MM.1S (cell line): ENCODE measurements at places on chromosomes 7 and 10.
A peak's percentile ranks its signal among the peaks of the same experiment; 100 is the strongest.

GRCh38 chr10:114042895-114043531 lies 653 bp upstream of the ADRB1 start:
- peak overlapping the region; percentile 61 for H3K4me3 ChIP-seq
- no peaks in the 10 kb centered on the region for H3K36me3 ChIP-seq
- peaks cover 6% of the 10 kb centered on the region for H3K27me3 ChIP-seq

GRCh38 chr7:112887976-112888375 lies 97.8 kb upstream of the TMEM168 start:
- no peaks in the 10 kb centered on the region for H3K36me3 ChIP-seq
- H3K27me3 ChIP-seq = no peaks in the 10 kb centered on the region
- 0 out of 2 replicates have a peak, but pooled peaks cover 9% of the 10 kb centered on the region for H3K4me1 ChIP-seq
- DNase-seq = no peak
- no peak overlapping the region for H3K4me3 ChIP-seq
- H3K27ac ChIP-seq = no peak overlapping the region

DNA sequence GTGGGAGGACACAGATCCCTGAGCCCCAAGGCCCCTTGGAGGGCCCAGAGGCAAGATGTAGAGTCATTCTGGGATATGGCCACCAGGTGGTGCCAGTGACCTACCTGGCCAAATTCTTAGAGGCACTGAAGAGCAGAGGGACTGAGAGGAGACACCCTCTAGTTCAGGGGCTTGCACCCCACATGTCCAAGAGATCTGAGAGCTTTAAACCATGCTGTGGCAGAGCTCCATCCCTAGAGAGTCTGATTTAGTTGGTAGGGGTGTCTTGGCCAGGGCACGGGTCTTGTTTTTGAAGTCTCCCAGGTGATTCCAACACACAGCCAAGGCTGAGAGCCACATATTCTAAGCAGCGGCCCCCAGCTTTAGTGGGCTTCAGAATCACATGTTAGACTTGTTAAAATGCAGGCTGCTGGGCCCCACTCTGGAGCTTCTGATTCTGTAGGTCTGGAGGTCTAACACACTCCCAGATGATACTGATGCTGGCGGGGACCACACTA lies 52.5 kb downstream of the PRF1 start:
- no peak overlapping the region for H3K27ac ChIP-seq
- no peaks in the 10 kb centered on the region; the same call in 1 of the 2 replicates for H3K36me3 ChIP-seq
- no peak overlapping the region for H3K4me3 ChIP-seq
- no peaks in the 10 kb centered on the region for H3K27me3 ChIP-seq
- peak; percentile 47 for DNase-seq
- 0 out of 2 replicates have a peak, but pooled peaks cover 3% of the 10 kb centered on the region for H3K4me1 ChIP-seq

DNA sequence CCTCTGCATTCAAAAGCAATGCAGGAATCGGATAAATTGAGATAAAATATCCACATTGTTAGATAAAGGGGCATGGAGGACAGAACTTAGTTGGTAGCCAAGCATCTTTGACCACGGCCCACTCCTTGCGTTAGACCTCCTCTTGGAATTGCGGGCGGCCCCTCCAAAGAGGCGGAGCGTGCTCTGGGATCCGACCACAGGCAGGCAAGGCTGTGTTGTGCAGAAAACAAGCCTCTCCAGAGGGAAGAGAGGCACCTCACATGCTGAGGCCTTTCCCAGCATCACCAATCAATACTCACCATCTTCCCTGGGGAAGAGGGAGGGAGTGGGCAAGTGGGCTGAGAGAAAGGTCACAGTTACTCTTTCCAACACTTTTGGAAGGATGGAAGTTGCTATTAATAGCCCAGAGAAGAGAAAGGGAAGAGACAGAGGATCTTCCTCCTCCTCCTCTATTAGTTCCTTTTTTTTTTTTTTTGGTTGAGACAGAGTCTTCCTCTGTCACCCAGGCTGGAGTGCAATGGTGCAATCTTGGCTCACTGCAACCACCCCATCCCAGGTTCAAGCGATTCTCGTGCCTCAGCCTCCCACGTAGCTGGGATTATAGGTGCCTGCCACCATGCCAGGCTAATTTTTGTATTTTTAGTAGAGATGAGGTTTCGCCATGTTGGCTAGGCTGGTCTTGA lies 49.7 kb upstream of the NRF1 start:
- no peaks in the 10 kb centered on the region for H3K4me1 ChIP-seq
- H3K27ac ChIP-seq = no peak overlapping the region
- H3K27me3 ChIP-seq = no peaks in the 10 kb centered on the region
- H3K36me3 ChIP-seq = no peaks in the 10 kb centered on the region
- DNase-seq = no peak

DNA sequence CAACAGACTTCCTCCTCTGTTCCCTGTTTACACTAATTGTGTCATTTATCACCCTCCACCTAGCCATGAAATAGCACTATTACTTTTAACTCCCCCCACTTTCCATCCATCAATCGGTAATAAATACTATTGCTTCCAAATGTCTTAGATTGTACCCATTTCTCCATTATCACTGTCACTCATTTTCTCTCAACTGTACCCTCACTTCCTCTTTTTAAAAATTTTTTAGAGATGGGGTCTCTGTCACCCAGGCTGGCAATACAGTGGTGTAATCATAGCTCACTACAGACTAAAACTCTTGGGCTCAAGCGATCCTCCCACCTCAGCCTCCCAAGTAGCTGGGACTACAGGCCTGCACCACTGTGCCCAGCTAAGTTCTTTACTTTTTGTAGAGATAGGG lies 123.5 kb upstream of the EGR2 start:
- no peaks in the 10 kb centered on the region for H3K27me3 ChIP-seq
- DNase-seq = no peak
- no peak overlapping the region for H3K27ac ChIP-seq
- no peaks in the 10 kb centered on the region for H3K36me3 ChIP-seq
- H3K4me1 ChIP-seq = no peaks in the 10 kb centered on the region

- DNase-seq = peak; percentile 54
- no peaks in the 10 kb centered on the region for H3K27me3 ChIP-seq
- H3K36me3 ChIP-seq = 0 out of 2 replicates have a peak, but pooled peaks cover 4% of the 10 kb centered on the region
- H3K4me1 ChIP-seq = peaks cover 23% of the 10 kb centered on the region
- H3K27ac ChIP-seq = peak overlapping the region; percentile 66; the same call in 1 of the 2 replicates
Observed at GRCh38 chr7:44045226-44046014, 918 bp downstream of the DBNL start.

- DNase-seq = no peak
- H3K4me1 ChIP-seq = no peaks in the 10 kb centered on the region
- peaks cover 80% of the 10 kb centered on the region for H3K27me3 ChIP-seq
Observed at GRCh38 chr10:71260622-71261325, 48.4 kb downstream of the UNC5B start.

DNA sequence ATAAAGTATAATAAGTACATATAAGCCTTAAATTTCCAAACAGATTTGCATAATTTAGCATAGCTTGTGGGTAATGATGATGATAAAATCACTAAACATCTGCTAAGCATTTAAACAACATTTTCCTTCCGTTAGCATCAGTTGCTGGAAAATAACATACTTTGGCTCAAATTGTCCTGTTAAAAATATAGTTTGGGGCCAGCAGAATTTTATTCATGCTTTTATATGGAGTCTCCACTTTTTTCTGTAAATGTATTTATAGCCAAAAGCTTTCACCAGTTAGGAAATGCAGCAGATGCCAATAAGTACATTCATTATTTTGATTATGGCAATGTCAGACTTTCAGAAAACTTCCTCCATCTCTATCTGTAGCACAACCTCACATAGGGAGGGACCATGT lies 107.2 kb downstream of the CNTNAP2 start:
- no peak overlapping the region for H3K4me3 ChIP-seq
- H3K27me3 ChIP-seq = no peaks in the 10 kb centered on the region
- DNase-seq = no peak
- H3K4me1 ChIP-seq = no peaks in the 10 kb centered on the region
- no peak overlapping the region for H3K27ac ChIP-seq

GRCh38 chr10:73779018-73779417 lies 2.8 kb upstream of the CHCHD1 start:
- H3K4me1 ChIP-seq = peaks cover 25% of the 10 kb centered on the region
- no peak for DNase-seq
- H3K36me3 ChIP-seq = no peaks in the 10 kb centered on the region

DNA sequence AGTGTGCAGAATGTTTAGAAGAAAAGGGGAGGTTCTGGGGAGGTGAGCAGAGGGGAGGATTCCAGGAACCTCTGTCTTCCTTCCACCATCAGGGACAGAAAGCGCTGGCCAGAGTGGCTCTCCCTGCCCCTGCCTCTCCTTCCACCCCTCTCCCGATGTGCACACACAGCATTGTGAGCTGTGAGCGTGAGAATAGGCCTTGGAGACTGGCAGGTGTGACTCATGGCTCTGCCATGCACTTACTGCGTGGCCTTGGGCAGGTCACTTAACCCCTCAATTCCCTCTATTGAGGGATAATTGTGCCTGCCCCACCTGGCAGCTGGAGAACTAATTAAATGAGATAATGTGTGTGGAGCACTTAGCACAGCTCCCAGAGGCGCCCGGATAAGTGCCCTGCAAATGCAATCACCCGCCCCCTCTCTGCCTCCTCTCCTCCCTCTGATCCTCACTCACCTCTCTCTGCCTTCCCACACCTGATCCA lies 115.4 kb downstream of the ZMIZ1 start:
- no peaks in the 10 kb centered on the region for H3K27me3 ChIP-seq
- no peaks in the 10 kb centered on the region for H3K36me3 ChIP-seq
- H3K4me3 ChIP-seq = no peak overlapping the region
- no peaks in the 10 kb centered on the region for H3K4me1 ChIP-seq
- H3K27ac ChIP-seq = no peak overlapping the region

DNA sequence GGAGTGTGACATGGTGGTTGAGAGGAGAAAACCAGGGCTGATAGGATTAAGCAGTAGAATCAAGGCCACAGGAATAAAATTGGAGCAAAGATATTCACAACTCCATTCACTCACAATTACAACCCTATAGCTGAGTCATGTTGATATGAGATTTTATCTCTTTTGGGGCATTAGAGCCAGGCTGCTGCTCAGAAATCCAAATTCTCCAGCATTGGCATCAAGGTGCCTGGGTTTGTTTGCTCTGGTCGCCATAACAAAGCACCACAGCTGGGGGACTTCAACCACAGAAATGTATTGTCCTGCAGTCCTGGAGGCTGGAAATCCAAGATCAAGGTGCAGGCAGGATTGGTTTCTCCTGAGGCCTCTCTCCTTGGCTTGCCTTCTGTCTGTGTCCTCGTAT lies 52.5 kb upstream of the GRB10 start:
- no peaks in the 10 kb centered on the region for H3K27me3 ChIP-seq
- no peaks in the 10 kb centered on the region for H3K36me3 ChIP-seq
- H3K4me3 ChIP-seq = no peak overlapping the region

DNA sequence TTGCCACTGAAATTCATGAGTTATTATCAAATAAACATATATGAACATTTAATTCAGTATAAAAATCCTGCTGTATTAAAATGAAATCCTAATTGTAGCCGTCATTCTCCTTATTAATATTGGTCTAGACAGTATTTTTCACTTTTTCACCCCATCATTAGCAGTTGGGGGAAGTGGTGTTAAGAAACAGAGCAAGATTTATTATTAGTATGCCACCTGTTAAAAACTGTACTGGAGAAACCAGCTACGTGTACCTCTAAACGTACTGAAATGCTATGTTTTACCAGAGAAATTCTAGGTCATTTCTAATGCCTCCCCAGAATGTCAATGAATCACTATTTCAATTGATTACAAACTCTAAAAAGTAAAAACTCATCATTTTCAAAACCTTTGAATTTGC lies 9.8 kb upstream of the ZNRF2 start:
- no peak overlapping the region for H3K27ac ChIP-seq
- no peak for DNase-seq
- H3K4me3 ChIP-seq = no peak overlapping the region
- H3K4me1 ChIP-seq = no peaks in the 10 kb centered on the region
- no peaks in the 10 kb centered on the region for H3K27me3 ChIP-seq
- no peaks in the 10 kb centered on the region for H3K36me3 ChIP-seq

DNA sequence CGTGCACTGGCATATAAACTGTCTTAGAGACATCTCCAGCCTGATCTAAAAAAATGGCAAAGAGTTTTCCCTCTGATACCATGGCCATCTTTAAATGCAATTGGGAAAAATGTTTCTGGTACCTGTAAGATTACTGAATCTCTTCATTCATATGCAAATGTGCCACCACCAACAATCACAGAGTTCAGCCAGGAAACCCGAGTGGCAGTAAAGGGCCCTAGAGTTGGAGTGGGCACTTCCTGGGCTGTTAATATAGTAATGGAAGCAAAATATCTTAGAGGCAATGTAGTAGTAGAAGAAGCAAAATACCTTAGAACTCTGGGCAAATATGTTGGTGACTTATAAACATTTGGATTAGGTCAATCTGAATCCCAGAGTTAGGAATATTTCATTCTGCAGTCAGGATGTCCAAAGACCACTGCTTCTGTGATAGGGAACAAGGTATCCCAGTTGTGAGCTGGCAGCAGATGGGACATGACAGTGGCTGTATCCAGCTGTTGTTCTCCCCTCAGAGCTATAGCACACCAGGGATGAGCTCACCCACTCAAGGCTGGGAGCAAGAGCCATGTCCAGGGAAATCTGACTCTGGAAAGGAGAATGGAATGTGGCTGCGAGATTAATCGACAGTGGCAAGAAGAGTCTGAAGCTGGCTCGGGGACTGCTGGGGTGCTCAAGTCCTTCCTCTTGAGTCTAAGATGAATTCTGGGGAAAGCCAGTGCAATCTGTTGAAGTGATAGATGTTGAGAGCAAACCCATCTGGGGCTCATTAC lies 332.1 kb downstream of the PHTF2 start:
- no peaks in the 10 kb centered on the region for H3K36me3 ChIP-seq
- DNase-seq = no peak
- no peak overlapping the region for H3K4me3 ChIP-seq
- no peak overlapping the region for H3K27ac ChIP-seq

DNA sequence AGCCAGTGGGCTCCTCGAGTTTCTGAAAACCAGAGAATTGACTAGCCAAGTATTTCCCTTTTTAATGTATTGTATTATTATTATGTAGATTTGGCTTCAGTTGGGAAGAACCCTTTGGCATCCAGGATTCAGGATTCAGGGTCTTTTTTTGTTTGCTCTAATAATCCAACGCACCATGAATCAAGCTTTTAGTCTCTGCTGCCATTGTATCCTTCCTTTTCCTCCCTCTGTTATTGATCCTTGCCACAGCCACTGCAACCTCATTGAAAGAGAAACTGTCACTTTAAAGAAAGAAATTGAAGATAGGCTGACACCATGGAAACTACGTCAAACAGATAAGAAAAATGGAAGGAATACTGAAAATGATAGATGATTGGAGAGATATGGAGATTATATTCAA lies 150.0 kb downstream of the CHRM2 start:
- no peaks in the 10 kb centered on the region for H3K4me1 ChIP-seq
- no peak for DNase-seq
- H3K4me3 ChIP-seq = no peak overlapping the region
- H3K36me3 ChIP-seq = no peaks in the 10 kb centered on the region
- H3K27me3 ChIP-seq = no peaks in the 10 kb centered on the region
- no peak overlapping the region for H3K27ac ChIP-seq

DNA sequence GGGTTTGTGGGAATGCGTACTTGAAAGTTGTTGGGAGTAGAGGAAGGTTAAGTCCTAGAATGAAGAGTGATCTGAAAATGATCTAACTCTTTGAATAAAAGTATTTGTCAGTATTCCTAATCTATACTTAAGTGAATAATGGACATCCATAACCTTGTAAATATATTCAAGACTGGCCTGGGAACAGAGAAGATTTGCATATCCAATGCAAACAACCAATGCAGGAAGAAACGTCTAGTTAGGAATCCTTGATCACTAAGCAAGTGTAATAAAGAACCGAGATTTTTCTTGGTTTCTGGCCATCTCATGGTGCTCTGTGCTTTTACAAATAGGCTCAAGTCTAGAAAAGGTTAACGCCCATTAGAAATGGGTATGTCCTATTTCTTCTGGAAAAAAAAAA lies 157.1 kb downstream of the RAB11FIP2 start:
- no peak overlapping the region for H3K27ac ChIP-seq
- no peaks in the 10 kb centered on the region for H3K36me3 ChIP-seq
- no peak for DNase-seq

- no peak for DNase-seq
- no peak overlapping the region for H3K4me3 ChIP-seq
- no peak overlapping the region for H3K27ac ChIP-seq
- H3K36me3 ChIP-seq = no peaks in the 10 kb centered on the region
- no peaks in the 10 kb centered on the region for H3K27me3 ChIP-seq
Observed at GRCh38 chr7:17625043-17625442, 315.3 kb downstream of the SNX13 start.
